ENCODE measurements at places on chromosomes 16 and 17.
A peak's percentile ranks its signal among the peaks of the same experiment; 100 is the strongest.

GRCh38 chr17:40922239-40922638 is 15.2 kb downstream of the KRT23 start:
- DNase-seq: no peak

- DNase-seq: peak; percentile 77
Measured at GRCh38 chr16:56203052-56203451, 11.8 kb downstream of the GNAO1 start.

GRCh38 chr16:25035494-25036405 is 20.6 kb upstream of the ARHGAP17 start:
- DNase-seq: no peak

DNA sequence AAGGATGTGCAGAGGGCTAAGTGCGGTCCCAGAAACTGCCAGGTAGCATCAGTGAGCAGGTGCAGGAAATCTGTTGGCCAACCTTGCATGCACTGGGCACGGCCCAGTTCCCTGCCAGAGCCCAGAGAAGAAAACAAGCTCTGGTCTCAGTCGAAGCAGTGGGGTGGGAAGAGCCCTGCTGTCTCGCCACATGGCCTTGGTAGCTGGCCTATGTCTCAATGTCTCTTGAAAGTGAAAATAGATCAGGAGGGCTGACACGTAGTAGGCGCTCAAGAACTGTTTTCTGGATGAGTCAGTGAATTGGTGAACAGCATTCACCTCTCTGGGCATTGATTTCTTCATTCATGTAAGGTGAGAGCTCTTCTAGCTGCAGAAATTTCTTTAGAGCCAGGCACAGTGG is 90.4 kb downstream of the MARF1 start:
- DNase-seq: no peak

- DNase-seq: peak; percentile 11
Measured at GRCh38 chr16:59192551-59193199, 458.6 kb upstream of the GOT2 start.

DNA sequence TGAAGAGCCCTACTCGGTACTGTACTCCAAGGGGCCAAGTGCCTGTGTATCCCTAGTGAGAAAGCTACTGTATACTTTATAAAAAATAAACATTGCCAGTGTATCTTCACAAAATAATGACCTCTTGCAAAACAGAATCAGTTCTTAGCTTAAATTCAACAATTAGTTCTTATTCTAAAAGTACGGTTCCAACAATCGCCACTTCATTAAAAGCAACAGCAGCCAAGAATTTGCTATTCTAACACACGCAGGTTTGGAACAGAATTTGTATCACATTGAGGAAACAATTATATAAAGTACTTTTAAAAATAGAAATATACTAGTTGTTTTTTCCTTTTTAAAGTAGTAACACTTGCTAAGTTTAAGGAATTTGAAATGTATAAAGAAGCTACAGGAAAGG is 48.5 kb downstream of the CEP95 start:
- no peak for DNase-seq

GRCh38 chr17:79707931-79708891 is 22.5 kb upstream of the ENPP7 start:
- peak; percentile 38 for DNase-seq

DNA sequence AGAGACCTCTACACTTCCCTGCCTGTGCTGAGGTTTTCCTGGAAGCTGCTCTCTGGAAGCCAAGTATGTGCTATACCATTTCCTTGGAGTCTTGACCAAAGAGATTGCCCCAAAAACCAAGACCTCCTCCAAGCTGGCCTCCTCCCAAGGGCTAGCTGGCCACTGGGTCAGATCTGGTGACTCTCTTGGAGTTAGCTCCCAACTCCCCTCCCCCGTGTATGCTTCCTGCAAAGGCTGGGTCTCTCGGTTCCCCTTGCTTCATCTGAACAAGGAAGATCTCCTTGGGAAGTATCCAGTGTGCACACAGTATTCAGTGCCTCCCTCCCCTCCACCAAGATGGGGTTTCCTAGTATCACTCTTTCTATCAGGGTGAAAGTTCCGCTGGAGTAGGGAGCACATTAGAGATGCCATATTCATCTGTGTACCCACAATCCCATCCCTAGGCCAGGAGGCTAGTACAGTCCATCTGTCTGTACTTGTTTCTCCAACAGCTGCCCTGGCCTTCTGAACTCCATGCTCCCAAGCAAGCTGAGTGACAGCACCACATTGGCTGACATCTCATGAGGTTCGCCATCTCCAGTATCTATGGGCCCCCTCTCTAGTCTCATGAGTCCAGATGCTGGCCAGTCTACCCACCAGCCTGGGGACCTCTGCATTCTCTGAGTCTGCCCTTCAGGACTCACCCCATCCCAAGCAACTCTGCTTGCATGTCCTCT is 3.2 kb downstream of the GAS7 start:
- DNase-seq: no peak

GRCh38 chr16:25434064-25434463 is 176.4 kb upstream of the ZKSCAN2 start:
- no peak for DNase-seq

DNA sequence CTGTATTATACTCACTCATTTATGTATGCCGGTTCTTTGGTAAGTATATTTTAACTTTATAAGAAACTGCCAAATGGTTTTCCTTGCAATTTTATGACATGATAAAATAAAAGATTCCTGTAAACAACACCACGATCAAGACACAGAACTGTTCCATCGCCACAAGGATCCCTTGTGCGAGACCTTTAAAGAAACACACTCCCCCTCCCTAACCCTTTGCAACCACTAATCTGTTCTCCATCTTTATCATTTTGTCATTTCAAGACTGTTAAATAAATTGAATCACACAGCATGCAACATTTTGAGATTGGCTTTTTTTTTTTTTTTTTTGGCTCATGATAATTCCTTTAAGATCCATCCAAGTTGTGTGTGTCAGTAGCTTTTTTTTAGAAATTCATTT is 6.0 kb downstream of the ADGRG5 start:
- no peak for DNase-seq

GRCh38 chr16:89085755-89086154 is 7.9 kb upstream of the ACSF3 start:
- DNase-seq: no peak

DNA sequence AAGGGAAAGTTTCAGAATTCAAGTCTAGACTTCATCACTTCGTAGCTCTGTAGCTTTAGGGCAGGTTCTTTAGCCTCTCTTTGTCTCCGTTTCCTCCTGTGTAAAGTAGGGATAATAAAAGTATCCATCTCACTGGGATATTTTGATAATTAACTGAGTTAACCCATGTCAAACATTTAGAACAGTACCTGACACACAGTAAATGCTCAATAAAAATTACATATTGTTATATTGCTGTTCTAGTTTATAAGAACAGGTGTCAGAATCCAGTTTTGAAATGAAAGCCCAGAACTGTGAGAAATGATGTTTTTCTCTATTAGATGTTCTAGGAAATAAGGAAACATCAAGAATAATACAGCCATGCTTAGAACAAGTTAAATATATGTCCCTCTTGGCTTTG is 4.3 kb downstream of the MOSMO start:
- no peak for DNase-seq

DNA sequence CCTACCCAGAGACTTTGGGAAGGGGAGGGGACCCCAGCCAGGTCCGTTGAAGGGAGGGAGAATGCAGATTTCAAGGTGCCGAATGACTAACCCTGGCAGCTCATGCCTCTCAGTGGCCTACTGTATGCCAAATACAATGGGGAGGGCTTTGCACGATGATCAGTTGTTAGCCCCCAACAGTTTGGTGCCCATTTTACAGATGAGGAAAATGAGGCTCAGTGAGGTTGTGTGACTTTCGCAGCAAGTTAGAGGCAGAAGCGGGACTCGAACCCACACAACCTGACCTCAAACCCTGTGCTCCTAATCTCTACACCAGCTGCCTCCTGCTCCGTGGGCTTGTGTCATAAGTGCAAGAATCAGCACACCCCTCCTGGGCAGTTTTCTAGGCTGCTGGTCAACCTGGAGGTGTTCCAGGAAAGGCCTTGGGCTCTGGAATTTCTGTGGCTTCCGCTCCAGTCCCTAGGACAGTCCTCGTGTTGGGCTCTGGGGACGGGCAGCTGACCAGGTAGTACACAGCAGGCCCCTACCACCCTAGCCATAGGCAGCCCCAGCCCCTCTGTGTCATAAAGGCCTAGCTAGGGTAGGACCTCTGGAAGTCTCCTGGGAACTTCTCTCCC is 11.9 kb upstream of the NAGPA start:
- DNase-seq: no peak

DNA sequence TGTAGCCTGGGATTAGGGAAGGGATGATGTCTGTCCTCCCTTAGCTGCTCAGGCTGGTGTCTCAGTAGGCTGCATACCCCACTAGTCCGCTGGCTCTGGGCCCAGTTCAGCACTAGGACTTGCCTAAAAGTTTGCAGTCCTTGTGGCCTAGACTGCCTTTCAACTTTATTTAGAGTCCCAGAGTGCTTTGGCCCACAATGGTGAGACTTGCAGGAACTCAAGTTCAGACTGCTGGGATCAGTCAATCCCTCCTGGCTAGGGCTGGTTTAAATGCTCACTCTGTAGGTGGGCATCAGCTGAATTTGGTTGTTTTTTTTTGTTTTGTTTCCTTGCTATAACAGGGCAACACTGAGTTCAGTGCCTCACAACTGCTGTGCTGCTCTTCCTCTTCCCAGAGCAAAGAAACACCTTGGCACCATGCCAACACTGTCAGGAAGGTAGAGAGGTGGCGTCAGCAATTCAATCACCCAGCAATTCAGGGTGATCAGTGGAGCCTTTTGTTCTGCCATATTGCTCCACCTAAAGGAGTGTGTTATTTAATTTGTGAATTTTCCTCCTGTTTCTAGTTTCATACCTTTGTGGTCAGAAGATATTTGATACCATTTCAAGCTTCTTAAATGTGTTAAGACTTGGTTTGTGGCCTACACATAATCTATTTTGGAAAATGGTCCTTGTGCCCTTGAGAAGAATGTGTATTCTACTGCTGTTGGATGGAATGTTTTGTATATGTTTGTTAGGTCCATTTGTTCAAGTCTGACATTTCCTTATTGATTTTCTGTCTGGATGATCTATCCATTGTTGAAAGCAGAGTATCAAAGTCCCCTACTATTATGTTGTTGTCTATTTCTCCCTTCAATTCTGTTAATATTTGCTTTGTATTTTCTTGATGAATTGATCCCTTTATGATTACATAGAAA is 284.0 kb upstream of the PMFBP1 start:
- DNase-seq: no peak

- DNase-seq: peak; percentile 75
Measured at GRCh38 chr16:29806099-29806579, at the start of gene MAZ. TSS of gene MAZ (plus strand) at chr16:29806529. CDS start at chr16:29806702, 173 bp downstream.

DNA sequence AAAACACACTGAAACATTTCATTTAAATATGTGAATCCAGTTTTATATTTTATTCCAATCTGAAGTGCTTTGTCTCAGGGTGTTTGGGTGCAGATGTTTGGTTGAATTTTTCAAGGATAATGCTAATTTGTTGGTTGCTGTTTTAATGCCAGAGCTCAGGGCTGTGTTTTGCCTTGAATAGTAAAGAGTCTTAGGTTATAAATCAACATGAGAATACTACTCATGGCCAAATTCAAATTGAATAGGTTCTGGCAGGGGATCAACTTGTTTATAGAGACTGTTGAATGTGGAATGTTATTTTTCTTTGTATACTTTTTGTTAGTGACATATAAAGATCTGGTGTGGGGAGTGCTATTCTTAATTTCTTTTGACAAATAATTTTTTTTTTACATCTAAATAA is 18.8 kb downstream of the TOM1L1 start:
- no peak for DNase-seq

DNA sequence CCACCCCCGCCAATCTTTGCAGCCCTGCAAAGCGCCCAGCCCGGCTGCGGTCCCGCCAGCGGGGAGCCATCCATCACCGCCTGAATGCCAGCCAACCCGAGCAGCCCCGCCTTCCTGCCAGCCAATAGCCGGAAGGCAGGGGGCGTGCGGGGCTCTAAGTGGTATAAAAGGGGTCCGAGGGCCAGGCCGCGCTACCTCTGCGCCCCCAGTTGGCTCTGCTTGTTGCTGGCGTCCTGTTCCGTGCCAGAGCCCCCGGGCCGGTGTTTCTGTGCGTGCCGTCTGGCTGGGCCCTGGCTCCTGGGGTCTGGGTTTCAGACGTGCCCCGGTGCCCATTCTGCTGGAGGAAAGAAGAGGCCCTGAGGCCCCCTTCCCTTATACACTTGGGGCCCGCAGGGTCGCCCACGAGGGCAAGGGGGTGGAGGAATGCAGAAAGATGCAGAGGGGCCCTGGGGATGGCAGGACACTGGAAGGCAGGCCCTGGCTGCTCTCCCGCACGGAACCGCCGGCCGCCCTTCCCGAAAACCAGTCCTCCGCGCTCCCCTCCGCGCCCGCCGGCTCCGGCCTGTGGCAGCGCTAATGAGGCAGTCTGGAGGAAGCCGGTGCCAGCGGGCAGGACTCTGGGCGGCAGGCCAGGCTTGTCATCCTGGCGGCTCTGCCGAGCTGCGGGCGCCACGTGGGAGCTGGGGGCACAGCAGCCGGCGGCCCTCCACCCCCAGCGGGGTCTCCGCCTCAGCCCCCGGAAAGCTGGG is 14.0 kb downstream of the COPZ2 start:
- DNase-seq: peak; percentile 34

- no peak for DNase-seq
Measured at GRCh38 chr17:31573861-31574260, 182.4 kb downstream of the RAB11FIP4 start.

- no peak for DNase-seq
Measured at GRCh38 chr17:38403491-38403890, 24.8 kb upstream of the ARHGAP23 start.

- DNase-seq: no peak
Measured at GRCh38 chr17:17738901-17739300, 57.6 kb downstream of the RAI1 start.

- DNase-seq: no peak
Measured at GRCh38 chr17:11459861-11460331, 138.4 kb upstream of the DNAH9 start.

DNA sequence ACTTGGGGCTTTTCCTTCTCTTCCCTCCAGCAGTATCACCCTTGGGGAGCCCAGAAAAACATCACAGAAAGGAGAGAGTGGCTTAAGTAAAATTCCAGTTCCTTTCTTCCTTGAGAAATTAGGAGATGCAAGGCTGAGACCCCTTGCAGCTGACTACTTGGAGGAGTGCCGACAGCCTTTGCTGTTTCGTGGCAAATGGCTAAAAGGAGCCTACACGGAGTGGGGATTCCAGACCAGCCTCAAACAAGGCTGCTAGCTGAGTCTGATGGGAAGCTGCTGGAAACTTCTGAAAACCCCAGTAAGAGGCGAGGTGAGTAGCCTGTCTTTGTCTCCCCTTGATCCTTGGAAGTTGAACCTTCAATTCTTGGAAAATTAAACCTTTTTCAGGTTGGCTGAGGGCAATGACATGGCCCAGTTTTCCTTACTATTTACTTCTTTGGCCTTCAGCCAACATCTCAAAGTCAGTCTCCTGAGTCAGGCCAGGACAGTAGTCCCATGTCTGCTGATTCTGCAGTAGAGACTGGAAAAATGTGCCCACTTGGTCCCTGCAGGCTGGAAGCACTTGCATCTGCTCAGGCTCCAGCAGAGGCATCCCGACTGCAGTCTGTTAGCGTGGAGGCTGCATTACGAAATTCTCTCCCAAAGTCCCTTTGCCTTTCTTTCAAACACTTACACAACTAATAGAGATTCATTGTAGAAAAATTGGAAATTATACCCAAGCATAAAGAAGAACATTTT is 23.4 kb downstream of the SMIM36 start:
- DNase-seq: no peak

- no peak for DNase-seq
Measured at GRCh38 chr16:62642677-62643076, 606.4 kb upstream of the CDH8 start.
